ENCODE measurements at places on chromosomes 11 and 22.
A peak's percentile ranks its signal among the peaks of the same experiment; 100 is the strongest.

DNA sequence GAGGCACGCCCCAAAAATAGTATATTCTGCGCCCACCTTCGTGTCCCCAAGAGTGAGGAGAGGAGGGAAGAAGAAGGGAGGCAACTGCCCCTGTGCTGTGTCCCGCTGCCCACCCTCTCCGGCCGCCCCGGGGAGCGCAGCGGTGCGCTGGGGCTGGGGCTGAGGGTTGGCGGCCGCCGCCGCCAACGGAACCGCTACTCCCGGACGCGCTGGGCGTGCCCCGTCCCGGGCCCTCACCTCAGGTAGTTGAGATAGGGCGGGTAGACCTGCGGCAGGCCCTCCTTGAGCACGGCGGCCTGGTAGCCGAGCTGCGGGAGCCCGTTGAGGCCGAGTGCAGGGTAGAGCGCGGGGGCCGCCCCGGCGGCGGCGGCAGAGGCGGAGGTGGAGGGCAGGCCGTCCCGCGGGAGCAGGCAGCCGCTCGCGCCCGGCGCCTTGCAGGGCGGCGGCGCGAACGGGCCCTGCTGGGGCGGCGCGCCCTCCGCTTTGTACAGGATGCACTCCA, 2.4 kb downstream of the PGR start:
- no peak for DNase-seq

DNA sequence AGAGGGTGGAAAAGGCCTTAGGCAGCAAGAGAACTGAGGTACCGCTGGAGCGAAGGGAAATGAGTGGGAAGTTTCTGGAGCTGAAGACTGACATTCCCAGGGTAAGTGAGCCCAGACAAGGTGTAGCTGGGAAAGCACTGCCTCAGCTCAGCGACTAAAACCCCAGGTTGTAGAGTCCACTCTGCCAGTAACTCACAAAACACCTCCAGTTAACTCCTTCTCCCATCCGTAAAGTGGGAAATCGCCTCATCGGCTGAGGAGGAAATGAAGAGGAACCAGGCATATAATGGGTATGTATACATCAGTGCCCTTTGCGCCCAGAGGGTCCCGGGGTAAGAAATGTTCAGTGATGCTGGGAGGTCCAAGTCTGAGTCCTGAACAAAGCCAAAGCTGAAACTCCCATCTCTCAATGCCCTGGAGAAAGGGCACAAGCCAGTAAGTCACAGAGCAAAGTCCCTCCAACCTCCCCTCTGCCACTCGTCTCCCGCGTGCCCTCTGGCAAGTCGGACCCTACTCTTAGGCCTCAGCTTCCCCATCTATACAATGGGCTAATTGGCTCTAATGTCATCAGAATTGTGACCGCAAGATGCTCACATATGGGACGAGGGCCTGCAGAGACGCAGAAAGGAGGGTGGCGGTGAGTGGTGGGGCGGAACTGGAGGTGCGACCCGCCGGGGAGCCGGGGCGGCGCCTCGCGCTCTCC, 588 bp downstream of the VPS37C start:
- no peak for DNase-seq

GRCh38 chr22:43854121-43854785, 8.1 kb downstream of the SULT4A1 start:
- no peak for DNase-seq

- DNase-seq: no peak
Measured at GRCh38 chr11:123581651-123582399, 72.6 kb downstream of the SCN3B start.

GRCh38 chr11:33376331-33377310, 119.4 kb downstream of the HIPK3 start:
- DNase-seq: no peak

- peak; percentile 85 for DNase-seq
Measured at GRCh38 chr11:976431-977160, 50.9 kb downstream of the AP2A2 start.

DNA sequence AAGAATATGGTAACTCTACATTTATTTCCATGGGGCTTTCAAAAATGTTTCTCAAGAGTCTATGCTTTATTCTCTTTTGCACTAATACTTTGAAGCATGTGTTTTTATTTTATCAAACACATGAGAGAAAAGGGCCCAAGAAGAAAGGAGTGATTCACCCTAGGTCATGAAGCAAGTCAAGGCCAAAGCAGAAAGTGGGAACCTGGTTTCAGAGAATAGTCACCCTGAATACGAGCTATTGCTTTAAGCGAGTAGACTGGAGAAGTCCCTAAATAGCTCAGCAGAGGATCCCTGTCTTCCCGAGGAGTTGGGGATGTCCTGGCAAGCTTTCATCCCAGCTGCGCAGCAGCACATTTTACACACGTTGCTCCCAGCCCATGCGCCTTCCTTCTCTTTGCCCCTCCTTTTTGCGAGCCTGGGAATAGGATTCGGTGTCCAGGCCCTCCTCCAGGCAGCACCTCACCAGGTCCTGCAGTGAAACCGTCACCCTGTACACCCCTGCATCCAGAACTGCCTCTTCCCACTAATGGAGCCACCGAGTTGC, 19.1 kb downstream of the MPEG1 start:
- DNase-seq: no peak

GRCh38 chr11:58609723-58610122, 12.7 kb upstream of the CNTF start:
- no peak for DNase-seq

- peak; percentile 64 for DNase-seq
Measured at GRCh38 chr11:93567401-93567895, 24.3 kb upstream of the SMCO4 start.

- no peak for DNase-seq
Measured at GRCh38 chr11:5291207-5291838, 10.4 kb downstream of the OR51B4 start.

GRCh38 chr11:73249853-73250783, 22.0 kb upstream of the P2RY6 start:
- DNase-seq: no peak

DNA sequence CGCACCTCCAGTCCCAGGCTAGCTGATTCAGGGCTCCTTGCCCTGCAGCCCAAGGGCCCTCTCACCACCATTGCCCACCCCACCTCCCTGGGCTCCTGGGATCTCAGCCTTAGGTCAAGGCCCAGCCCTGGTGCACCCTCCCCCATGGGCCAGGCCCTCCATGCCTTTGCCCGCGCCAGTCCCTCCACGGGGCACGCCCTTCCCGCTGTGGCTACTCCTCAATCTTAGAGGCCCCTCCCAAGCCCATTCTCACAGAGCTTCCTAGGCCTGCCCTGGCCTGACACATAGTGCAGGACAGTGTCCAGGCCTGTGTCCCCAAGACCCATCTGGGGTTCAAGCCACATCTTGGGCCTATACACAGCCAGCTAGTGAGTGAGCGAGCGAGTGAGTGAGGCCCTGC, 6.9 kb downstream of the GP1BB start:
- DNase-seq: no peak

GRCh38 chr11:115464269-115464668, 39.9 kb downstream of the CADM1 start:
- no peak for DNase-seq

GRCh38 chr11:134071766-134072402, 3.0 kb downstream of the JAM3 start:
- DNase-seq: no peak

DNA sequence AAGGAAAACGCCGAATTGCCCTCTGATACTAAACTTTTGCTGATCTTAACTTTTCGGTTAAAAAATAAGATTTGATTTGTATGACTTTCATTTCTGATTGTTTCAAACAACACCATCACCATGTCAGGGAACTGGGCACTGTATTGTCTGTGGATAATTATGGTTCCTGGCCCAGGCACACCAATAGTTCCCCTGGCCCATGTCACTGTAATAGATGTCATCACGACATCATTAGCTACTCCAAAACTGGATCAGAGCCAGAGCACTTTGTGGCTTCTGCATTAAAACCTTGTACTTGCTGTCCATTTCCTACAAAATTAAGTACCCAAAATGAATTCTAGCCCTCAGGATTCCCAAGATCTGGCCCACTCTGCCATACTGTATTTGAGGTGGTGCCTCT, 119.5 kb upstream of the NARS2 start:
- DNase-seq: no peak

DNA sequence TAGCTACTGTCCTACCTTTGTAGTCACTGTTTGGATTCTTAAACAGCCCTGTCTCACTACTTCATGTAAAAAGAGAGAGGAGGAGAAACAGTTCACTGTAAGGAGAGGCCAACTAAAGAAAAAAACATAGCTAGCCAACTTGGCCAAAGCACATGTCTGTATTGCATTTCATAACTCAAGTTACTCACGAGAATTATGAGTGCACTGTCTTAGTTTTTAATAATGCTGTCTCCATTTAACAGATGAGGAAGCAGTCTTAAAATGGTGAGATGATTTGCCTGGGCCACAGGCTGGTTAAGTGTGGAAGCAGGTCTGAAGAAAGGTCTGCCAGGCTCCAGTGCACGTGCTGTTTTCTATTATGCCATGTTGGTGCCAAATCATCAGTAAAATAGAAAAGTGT, 104.5 kb downstream of the UVRAG start:
- DNase-seq: no peak

GRCh38 chr11:45089676-45090499, 56.6 kb upstream of the PRDM11 start:
- DNase-seq: no peak

- no peak for DNase-seq
Measured at GRCh38 chr11:32116668-32117067, 25.8 kb downstream of the RCN1 start.

GRCh38 chr22:39427751-39428596, 28.4 kb downstream of the TAB1 start:
- no peak for DNase-seq

- DNase-seq: no peak
Measured at GRCh38 chr11:78295991-78296930, 107.5 kb downstream of the USP35 start.

DNA sequence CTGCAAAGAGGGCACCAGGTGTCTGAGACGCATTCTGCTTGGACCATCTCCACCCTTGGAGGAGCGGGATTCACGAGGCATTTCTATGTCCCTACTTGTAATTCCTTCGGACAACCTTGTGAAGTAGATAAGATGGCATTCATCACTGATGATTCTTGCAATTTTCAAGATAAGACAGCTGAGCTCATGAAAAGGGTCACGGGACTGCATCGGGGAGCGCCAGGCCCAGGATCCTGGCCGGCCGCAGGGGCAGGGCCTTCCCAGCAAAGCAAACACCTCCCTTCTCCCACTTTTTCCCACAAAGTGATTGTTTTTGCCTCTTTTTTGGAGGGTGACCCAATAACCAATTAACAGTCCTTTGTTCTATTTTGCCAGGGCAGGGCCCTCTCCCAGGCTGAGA, 8.4 kb downstream of the LIF start:
- no peak for DNase-seq

GRCh38 chr11:69537855-69538640, 56.6 kb downstream of the LINC01488 start:
- no peak for DNase-seq

GRCh38 chr11:67542971-67543370, 19.7 kb upstream of the CABP2 start:
- no peak for DNase-seq

GRCh38 chr11:77267962-77268361, 33.5 kb downstream of the GDPD4 start:
- no peak for DNase-seq

DNA sequence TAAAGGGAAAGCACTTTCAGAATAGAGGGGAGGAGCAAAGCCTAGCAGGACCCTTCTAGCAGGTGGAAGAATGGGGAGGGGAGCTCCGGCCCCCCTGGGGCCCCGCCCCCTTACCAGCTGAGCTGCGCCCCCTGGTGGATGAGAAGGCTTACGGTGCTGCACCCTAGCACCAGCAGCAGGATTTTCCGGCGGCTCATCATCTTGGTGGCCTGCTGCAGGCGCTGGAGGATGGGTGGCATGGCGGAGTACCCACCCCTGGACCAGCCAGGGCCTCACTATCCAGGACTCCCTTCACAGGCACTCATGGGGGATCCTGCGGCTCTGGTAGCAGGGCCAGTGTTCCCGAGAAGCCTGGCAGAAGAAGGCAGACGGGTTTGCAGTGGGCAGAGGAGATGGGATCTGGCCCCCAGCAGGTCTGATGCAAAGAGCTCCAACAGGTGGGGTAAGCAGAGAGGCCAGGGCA, 3.8 kb downstream of the GAL3ST3 start:
- DNase-seq: peak; percentile 75

DNA sequence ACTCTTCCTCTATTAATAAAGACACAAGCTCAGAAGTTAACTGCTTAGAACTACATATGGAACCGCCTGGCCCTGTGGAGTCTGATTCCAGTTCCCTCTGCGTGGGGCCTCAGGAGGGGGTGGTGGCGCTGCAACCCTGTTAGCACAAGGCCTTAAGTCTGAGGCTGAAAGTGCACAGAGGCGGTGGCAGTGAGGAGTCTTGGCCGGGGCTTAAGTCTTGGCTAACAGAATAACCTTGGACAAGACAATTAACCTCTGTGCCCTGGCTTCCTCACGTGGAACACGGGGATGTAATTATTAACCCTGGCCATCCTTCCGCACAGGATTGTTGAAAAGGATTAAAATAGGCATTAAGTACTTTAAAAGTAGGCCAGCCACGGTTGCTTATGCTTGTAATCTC, 191.5 kb downstream of the CEP164 start:
- DNase-seq: no peak

DNA sequence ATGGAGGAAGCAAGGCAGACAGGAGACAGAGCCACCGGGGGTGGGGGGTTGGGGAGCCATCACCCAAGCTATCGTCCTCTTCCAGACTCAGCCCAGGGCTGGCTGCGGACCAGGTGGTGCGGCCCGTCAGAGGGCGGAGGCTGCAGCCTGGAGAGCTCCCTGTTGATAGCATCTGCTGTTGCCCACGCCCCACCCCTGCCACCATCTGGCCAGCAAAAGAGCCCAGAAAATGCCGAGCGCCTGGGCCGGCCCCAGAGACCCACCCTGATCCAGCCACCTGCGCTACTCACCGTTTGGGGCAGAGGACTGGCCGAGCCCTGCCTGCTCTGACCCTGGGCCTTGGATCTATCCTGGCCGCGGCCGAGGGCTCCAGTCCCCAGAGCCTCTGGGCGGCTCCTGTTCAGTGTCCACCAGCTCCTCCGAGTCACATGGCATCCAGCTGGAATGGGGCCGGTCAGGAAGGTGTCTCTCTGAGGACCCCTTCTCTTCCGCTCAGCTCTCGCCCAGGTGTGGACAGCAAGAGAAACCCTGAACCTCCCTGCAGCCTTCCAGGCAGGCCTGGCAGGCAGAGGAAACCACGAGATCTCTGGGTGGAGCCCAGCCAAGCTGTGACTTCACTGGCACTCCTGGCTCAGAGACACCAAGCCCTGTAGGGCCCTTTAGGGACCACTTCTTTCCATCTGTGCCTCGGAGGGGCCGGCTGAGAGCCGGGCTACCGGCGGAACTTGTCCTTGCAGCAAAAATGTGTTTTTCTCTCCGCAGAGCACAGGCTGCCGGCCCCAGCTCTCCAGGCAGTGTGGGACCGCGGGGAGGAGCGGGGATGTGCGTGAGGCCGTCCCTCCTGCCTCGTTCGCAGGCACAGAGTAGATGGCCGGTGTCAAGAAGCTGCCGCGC, at the start of gene MRGPRE:
TSS of gene MRGPRE (minus strand) at position 567 of the 894 bp plus-strand sequence. CDS start 3,618 bp downstream, outside the sequence.
- peak; percentile 5 for DNase-seq

DNA sequence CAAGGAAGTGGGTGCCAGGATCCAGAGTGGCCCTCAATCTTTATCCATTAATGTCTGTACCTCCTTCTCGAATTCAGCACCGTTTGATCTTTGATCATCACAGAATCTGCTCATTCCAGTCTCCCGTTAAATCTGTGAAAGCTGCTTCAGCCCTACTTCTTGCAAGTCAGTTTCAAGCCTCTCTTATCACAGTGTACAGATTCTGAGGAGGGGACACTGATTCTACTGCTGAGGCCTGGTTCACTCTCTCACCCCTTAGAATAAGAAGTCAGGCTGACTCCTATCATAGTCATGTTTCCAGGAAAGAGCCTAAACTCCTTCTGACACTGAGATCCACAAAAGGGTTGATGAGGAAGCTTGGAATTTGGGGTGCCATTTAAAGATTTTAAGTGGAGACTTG, 39.0 kb downstream of the MAML2 start:
- DNase-seq: no peak

GRCh38 chr11:35160246-35160824, 21.4 kb downstream of the CD44 start:
- no peak for DNase-seq

Measured in globus pallidus (tissue), 1 donor.